ENCODE measurements at places on chromosomes 13 and 19.

DNA sequence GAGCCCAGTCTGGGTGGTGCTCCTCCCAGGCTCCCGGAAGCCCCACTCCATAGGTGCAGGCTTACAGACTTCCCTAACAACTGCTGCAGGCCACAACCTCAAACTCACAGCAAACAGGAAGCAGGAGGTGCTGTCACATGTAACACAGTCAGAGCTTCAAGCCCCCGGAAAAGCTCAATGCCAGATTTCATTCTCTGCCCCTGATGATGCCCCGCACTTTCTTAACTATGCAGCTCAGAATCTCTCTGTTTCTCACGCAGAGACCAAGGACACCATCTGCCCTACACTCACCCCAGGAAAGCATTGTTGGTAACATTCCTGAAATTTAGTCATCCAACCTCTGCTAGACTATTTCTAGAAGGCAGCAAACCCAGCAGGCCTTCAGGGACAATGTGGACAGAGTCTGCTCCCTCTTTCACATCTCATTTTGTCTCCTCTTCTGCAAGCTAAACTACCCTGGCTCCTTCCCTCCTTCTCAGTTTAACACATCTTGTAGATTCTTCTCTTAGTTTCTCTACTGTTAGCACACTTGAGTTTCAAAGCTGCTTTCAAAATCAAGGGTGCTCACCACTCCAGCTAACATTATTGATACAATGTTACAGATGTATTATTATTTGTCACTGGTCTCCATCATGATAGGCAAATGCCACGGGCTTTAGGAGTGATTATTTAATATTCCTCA lies 162.5 kb downstream of the KCTD12 start:
- no peak for DNase-seq

DNA sequence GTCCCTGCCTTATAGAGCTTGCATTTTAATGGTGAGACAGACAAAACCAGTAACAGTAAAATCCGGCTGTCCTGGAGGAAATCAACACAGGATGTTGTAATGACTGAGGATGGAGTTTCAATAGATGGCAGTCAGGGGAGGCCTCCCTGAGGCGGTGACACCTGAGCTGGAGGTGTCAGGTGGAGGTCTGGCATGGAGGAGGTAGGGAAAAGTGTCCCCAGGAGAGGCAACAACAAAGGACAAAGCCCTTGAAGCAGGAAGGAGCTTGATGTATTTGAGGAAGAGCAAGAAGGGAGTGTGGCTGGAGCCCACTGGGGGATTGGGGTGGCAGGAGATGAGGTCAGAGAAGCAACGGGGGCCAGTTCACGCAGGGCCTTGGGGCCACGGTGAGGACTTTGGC lies 7.8 kb downstream of the GRIN2D start:
- DNase-seq = no peak

- no peak for DNase-seq
These were observed 58.8 kb downstream of the UQCRFS1 start for GRCh38 chr19:29154163-29154562.

- DNase-seq = no peak
These were observed 36.8 kb downstream of the CAB39L start for GRCh38 chr13:49407068-49407467.

GRCh38 chr13:104872153-104872552 lies 1663.3 kb downstream of the EFNB2 start:
- DNase-seq = no peak

- DNase-seq = no peak
These were observed 236.7 kb upstream of the SLITRK1 start for GRCh38 chr13:84118839-84119409.

- DNase-seq = no peak
These were observed 49.6 kb downstream of the MYO9B start for GRCh38 chr19:17125062-17125727.

DNA sequence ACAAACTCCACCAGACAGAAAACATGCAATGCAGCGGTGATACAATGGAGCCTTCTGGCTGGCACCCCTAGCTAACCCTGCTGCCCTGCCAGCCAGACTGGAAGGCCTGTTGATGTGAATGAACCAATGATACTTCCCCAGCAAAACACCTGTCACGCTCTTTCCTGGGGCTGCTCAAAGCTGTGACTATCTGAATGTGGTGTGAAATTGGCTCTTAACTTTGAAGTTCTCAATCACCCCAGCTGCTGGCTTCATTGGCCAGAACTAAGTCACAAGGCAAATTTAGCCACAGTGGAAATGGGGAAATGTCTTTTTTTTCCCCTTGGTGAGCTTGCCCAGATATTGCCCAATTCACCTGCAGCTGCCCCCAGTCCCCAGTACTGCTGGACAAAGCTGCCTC lies 147.3 kb downstream of the SLC7A1 start:
- DNase-seq = no peak
